Suppressor macrophage treated with lipopolysaccharide for 1 hour (primary cell): ENCODE measurements at places on chromosomes 6 and 20.

- no peak for DNase-seq
These were observed 114.4 kb downstream of the CEBPB start for GRCh38 chr20:50304923-50305635.

GRCh38 chr6:45450831-45451230, 73.1 kb upstream of the SUPT3H start:
- DNase-seq: no peak

- DNase-seq: no peak
These were observed at the start of gene ID4 for GRCh38 chr6:19836799-19837510. Gene ID4, plus strand, starts transcription at chr6:19837370. Its CDS starts 385 bp downstream, at chr6:19837755.

- no peak for DNase-seq
These were observed 20.2 kb upstream of the DLGAP4 start for GRCh38 chr20:36285746-36286447.

GRCh38 chr6:131001945-131002660, 60.9 kb downstream of the EPB41L2 start:
- no peak for DNase-seq

GRCh38 chr20:50222309-50223038, 31.8 kb downstream of the CEBPB start:
- no peak for DNase-seq

GRCh38 chr20:35788796-35789195, 17.0 kb downstream of the PHF20 start:
- no peak for DNase-seq

- no peak for DNase-seq
These were observed 5.4 kb upstream of the IER3 start for GRCh38 chr6:30749554-30750378.

- DNase-seq: no peak
These were observed 22.6 kb downstream of the MAS1 start for GRCh38 chr6:159913375-159913774.

DNA sequence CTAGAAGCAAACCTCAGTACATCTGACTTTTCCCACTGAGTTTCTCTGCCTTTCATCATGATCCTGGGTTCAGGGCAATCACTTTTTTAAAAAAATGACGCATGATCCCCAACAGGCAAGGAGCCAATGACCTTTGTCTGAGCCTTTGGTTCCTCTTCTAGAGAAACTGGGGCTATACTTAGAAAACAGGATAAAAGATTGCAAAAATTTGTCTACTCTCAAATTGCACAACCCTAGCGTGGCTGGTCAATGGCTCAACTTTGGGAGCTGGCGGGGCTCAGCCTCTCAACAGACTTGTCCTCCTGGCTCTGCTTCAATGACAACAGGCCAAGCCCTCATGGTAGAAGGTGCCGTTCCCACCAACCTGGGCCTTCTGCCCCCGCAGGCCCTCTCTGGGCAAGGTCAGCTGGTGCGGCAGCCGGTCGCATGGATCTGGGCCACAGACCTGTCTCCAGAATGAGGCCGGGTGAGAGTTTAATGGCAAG, 48.7 kb downstream of the PDYN start:
- DNase-seq: peak; percentile 93

- no peak for DNase-seq
These were observed 312.9 kb downstream of the BTBD9 start for GRCh38 chr6:38326837-38327236.

GRCh38 chr6:33008944-33009861, at the start of gene HLA-DOA:
Gene HLA-DOA, minus strand, starts transcription at chr6:33009591.
- no peak for DNase-seq

DNA sequence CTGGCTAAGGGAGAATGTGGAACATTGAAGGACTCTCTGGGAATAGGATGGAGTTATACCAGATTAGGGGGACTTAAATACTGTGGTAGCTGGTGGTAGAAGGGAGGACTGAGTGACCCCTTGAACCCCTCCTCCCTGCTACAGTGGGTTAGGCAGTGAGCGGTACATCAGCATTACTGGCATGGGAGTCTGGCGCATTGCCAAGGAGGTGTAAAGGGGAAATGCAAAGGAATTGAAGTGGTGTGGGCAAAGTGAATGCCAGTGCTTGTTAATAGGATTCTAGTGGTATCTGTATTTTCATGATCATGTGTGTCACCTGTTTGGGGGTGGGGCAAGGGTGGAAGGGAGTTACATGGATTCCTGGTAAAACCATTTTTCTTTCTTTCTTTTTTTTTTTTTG, 60.1 kb downstream of the GFRA4 start:
- no peak for DNase-seq

GRCh38 chr6:43269273-43270007, 26.2 kb downstream of the TTBK1 start:
- no peak for DNase-seq

DNA sequence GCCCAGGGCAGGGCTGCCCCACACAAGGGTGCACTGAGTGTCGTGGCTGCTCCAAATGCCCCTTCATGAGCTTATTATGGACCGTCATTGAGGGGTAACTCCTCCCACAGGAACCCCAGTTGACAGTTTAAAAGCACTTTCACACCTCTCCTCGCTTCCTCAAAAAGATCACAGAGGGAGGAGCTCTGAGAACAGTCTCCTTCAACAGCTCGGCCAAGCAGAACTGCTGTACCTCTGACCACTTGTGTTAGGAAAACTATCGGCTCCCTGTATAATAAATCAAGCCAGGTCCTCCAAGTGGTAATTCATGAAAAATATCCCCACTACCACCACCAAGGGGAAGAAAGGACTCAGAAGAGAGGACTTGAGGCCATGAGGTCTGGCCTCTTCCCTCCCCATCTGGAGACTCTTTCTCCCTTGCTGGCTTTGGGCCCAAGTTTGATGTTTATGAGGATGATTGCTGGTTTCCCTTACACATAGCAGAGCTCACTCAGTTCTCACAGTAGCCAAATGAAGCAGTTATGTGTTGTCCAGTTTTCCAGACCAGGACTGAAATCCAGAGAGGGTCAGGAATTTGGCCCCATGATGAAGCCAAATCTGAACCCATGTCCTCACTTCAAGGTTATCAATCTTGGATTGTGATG, 8.7 kb downstream of the SNX21 start:
- peak; percentile 35 for DNase-seq

- peak; percentile 43 for DNase-seq
These were observed 80.9 kb downstream of the HAO1 start for GRCh38 chr20:7859356-7859802.

DNA sequence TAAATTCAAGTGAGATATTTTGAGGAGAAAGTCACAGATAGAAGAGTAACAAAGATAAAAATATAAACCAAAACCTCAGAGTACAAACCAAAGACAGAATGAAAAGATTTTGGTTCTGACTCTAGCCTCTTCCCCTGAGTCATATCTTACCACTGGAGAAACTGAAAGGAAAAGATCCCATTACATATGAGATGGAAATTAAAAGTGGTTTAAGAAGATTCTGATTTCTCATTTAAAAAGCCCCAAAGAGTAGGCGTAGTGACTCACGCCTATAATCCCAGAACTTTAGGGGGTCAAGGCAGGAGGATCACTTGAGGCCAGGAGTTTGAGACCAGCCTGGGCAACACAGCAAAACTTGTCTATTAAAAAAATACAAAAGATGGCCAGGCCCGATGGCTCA, 30.6 kb downstream of the SPINT4 start:
- peak; percentile 52 for DNase-seq

GRCh38 chr6:35735452-35735851, 1.4 kb upstream of the ARMC12 start:
- no peak for DNase-seq

GRCh38 chr20:1209447-1210387, 6.5 kb downstream of the C20orf202 start:
- no peak for DNase-seq

- no peak for DNase-seq
These were observed 145.8 kb downstream of the PTPRT start for GRCh38 chr20:43043887-43044286.

- DNase-seq: no peak
These were observed 79.9 kb upstream of the CCDC167 start for GRCh38 chr6:37579444-37580067.

DNA sequence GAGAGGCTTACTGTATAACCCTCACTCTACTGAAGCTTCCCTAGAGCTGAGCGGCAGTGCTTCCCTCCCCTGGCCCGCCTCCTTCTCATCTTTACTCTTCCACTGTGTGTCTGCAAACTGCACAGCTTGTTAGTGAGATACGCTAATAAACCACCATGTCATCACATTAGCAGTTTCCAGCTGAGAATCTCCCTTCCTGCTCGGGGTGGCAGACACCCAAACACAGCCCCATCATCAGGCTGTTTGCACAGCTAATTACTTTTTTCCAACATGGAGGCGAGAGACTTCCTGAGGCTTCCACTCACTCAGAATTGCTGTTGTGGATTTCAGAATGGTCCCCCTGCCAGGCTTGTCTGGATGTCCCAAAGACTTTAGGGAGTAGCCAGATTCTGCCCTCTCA, 444.9 kb upstream of the SULF2 start:
- DNase-seq: no peak

- DNase-seq: no peak
These were observed 39.7 kb downstream of the FRMD1 start for GRCh38 chr6:168039301-168039700.
